ENCODE measurements at places on chromosomes 13 and 19. TPM values are rescaled to one million over a fixed set of nuclear protein-coding genes. Genes with fewer than 3 reads are reported as not detected.
A peak's percentile ranks its signal among the peaks of the same experiment; 100 is the strongest.

GRCh38 chr13:73355134-73355533 is 296.3 kb downstream of the KLF5 start:
- H3K4me3 ChIP-seq, result no peak overlapping the region
- no peak overlapping the region for H3K27ac ChIP-seq
- H3K27me3 ChIP-seq, result no peaks in the 10 kb centered on the region
- no peak for DNase-seq
- H3K36me3 ChIP-seq, result no peaks in the 10 kb centered on the region

- H3K27me3 ChIP-seq, result no peaks in the 10 kb centered on the region
- no peaks in the 10 kb centered on the region for H3K36me3 ChIP-seq
- 0 out of 2 replicates have a peak overlapping the region, but pooled peaks have one; percentile 39 for H3K27ac ChIP-seq
- peak; percentile 34 for DNase-seq
- peaks cover 59% of the 10 kb centered on the region for H3K4me1 ChIP-seq
These were observed 33.6 kb downstream of the SLC7A1 start for GRCh38 chr13:29561918-29562317.

DNA sequence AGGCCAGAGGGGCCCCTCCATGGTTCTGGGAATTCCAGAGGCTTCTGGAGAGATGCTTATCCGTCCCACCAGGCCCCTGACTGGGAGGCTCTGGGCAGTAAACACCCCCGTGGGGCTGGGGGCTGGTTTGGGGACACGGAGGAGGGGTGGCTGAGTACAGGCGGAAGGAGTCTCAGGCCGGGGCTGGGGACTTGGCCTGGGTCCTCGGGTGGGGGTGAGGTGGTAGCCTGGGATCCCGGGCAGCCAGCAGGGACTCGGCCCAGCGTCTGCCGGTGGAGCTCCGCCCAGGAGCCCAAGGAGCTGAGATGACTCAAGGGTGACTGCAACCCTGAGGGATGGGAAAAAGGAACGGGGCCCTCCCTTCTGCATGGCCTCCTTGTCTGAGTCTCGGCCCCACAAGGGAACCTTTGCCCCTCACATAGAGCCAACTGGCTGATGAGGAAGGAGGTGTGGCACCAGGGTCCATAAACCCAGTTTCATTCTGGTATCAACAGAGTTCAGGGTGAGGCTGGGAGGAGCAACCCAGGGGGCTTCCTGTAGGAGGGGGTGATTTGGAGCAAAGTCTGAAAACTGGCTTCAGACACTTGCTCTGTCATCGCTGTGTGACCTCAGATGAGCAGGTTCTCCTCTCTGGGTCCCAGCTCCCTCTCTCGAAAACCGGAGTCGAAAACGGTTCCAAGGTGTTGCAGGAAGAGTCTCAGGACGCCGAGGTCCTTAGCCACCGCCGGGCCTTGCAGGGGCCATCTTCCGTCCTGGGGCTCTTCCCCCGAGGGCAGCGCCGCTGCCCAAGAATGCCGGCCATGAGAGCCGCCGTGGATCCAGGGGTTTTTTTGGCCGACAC is 809 bp downstream of the MISP start:
- no peaks in the 10 kb centered on the region for H3K27me3 ChIP-seq
- H3K36me3 ChIP-seq, result no peaks in the 10 kb centered on the region
- no peak overlapping the region for H3K4me3 ChIP-seq
- H3K27ac ChIP-seq, result no peak overlapping the region

DNA sequence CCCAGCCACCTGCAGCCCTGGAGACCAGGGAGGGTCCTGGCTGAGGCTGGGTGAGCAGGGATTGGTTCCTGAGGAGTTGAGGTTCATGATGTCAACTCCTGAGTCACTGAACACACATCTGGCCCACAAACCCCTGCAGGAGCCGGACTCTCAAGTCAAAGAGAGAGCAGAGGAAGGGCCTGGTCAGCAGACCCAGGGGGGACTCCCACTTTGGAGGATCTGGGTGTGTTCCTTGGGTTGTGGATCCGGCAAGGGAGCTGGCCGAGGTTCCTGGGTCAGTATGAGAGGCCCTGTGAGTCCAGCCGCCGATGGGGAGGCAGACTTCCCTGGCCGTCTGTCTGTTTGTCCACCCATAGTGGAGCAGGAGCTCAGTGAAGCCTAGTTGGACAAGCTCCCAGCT is 4.0 kb downstream of the SLC7A10 start:
- H3K4me1 ChIP-seq, result no peaks in the 10 kb centered on the region
- DNase-seq, result no peak
- no peak overlapping the region for H3K4me3 ChIP-seq
- peaks cover 28% of the 10 kb centered on the region for H3K27me3 ChIP-seq
- no peak overlapping the region for H3K27ac ChIP-seq

- H3K36me3 ChIP-seq, result no peaks in the 10 kb centered on the region
- H3K4me3 ChIP-seq, result no peak overlapping the region
- H3K4me1 ChIP-seq, result peaks cover 11% of the 10 kb centered on the region
- H3K27me3 ChIP-seq, result peaks cover 6% of the 10 kb centered on the region
- DNase-seq, result no peak
These were observed 81.9 kb upstream of the MCF2L start for GRCh38 chr13:112887151-112887550.

Gene SERTAD3
- total RNA-seq, result 15.4 TPM

Gene IFNL1
- not detected for total RNA-seq

Gene EHD2
- total RNA-seq, result 11.7 TPM

Gene IL11
- 1.1 TPM for total RNA-seq
